Iris pigment epithelial cell (primary cell): ENCODE measurements at places on chromosomes 6 and 20.
A peak's percentile ranks its signal among the peaks of the same experiment; 100 is the strongest.

DNA sequence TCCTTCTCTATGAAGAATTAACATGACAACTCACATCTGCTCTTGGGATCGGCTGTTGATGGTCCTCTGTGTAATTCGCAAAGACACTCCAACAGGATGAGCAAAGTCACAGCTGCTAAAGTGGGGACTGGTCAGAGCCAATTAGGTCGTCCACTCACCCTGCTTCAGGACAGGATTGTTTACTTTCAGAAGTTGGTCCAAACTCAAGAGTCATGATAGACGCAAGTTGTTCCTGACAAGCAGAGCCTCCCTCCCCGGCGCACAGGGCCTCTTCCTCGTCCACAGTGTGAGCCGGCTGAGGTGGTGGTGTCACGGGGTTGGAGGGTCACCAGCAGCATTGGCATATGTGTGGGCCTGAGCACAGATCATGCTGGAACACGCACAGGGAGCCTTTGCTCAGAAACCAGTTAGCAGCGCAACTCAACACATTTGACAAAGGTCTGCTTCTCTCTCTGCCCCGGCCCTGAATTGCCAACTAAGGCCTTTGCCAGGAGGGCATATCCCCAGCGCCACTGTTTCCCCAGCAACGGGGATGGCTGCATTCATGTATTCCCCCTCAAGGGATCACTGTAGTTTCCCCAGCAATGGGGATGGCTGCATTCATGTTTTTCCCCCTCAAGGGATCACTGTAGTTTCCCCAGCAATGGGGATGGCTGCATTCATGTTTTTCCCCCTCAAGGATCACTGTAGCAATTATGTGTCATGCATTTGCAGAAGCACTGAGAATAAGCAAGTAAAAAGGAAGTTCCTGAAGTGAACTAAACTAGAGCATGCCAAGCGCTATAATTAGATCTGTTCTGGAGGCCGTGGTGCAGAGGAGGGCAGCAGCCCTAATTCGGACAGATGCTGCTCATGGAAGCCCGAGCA is 111.7 kb downstream of the THBS2 start:
- DNase-seq = no peak

DNA sequence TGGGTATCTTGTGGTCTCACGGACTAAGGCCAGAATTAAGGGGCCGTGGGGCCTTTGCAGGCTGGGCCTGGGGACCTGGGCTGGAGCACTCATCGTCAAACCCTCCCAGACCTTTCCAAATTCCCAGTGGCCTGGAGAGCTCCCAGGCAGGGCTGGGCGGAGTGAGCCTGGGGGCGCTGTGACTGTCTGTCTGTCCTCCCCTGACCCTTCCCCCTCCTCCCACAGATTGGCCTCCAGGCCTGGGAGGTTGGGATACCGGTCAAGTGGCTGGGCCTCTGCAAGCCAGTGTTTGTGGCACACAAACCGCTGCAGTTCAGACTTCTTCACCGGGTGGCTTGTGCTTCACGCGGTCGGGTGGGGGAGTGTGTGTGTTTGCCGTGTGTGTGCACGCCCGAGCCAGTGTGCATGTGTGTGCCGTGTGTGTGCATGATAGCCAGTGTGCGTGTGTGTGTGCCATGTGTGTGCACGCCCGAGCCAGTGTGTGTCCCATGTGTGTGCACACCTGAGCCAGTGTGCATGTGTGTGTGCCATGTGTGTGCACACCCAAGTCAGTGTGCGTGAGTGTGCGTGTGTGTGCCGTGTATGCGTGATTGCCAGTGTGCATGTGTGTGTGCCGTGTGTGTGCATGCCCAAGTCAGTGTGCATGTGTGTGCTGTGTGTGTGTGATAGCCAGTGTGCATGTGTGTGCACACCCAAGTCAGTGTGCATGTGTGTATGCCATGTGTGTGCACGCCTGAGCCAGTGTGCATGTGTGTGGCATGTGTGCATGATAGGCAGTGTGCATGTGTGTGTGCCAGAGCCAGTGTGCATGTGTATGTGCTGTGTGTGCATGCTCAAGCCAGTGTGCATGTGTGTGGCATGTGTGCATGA is 6.3 kb downstream of the RBBP8NL start:
- DNase-seq = no peak

DNA sequence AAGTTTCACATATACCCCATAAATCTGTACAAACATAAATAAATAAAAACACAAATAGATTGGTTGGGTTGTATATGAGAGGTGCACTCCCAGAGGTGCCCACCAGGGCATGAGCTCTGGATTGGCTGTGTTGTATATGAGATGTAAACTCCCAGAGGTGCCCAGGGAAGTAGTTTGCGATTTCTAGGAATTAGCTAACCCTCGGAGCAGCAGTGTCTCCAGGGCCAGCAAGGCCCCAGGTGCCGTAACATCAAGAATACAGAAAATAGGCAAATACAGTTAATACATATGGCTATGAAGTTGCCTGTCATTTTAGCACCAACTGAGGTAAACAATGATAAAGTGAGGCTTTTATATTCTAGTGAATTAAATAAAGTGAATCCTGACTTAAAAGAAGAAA is 5.4 kb upstream of the GINM1 start:
- peak; percentile 15 for DNase-seq

- DNase-seq = no peak
These were observed 66.2 kb downstream of the SOBP start for GRCh38 chr6:107556082-107556481.

DNA sequence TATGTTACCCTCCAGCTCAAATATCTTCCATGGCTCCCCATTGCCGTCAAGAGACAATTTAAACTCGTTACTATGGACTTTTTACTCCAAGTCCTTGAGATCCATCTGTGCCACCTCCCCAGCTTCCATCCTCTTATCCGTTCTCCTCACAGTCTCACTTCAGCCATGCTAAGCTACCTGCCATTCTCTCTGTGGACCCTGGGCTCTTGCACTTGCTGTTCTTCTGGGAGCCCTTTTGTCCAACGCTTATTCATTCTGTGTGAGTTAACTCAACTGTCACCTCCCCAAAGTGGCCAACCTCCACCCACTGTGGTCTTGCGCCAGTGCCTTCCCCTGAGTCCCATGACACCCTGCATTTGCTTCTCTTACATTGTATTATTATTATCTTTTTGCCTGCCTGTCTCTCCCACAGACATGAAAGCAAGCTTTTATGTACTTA is 132.4 kb downstream of the BCAS1 start:
- DNase-seq = no peak

DNA sequence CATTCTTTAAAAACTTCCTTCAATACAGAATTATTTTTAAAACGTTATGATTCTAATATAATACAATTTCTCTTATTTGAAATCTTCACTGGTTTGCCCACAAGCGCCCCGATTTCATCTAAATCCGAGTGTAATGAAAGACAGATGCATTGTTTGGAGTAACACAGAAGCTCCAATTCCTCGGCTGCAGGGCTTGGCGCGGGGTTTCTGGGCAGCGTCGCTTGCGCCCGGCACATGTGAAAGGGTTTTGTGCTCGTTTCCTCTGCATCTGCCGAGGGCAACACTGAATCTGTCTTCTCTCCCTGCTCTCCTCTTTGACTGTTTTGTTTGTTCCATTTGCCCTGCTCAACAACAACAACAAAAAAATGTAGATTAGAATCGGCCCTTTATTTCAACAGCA is 248.6 kb upstream of the QKI start:
- no peak for DNase-seq

DNA sequence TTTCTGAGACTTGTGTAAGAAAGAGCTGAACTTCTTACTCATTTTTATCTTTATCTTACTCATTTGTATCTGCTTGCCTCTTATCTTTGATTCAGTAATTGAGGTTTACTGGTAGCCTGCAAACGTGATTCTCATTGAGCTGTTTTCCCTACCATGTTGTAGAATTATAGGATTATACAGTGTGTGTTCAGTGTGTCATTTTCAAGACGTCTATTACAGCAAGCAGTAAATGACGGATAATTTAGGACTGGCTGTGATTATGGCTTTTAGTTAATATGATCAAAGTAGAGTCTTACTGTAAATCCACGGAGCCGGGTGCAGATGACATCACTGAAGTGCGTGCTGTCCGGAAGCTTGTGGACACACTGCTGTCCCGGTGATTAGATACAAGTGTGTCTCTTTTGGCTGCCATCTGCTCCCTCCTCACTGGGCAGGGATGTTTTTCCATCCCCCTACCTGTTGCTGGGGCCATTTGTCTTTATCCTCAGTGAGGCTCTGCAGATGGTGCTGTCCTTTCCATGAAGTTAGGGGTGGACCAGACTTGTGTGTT is 6.0 kb downstream of the NELFCD start:
- no peak for DNase-seq

DNA sequence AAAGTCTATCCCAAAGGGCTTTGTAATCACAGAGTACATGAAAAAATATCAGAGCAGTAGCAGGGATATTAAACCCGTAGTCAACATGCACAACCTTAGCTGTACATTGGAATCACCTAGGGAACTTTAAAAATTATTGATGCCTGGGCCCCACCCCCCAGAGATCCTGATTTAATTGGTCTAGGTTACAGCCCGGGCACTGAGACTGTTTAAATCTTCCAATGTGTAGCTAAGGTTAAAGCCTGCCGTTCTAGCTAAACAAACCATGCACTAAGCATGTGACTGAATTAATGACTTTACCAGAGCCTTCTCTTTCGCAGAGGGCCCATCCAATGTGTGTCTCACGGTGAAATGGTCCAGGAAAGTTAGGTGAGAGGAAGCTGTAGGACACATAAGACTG is 14.1 kb upstream of the JAG1 start:
- no peak for DNase-seq

DNA sequence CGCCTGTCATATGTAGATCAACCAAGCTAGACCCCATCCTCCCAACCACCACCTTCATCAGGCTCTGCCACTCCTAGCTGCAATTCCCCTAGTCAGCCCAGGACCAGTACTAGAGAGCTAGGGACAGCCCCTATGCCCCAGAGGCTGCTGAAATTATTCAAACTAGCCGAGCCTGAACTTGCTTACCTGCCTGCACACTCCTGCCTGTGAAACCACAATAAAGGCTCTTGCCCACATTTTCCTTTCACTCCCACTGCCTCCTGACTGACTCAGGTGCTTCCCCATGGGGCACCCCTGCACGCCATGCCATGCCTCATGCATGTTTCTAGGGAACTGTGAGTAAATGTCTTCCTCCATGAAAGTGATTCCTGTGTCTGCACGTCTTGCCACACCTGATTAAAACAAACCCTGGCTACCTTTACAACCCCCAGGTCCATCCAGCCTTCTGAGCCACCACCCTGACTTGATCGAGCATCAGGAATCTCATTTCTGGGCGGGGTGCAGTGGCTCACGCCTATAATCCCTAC is 66.5 kb upstream of the IER3 start:
- DNase-seq = no peak

- peak; percentile 24 for DNase-seq
These were observed 7.8 kb downstream of the RWDD1 start for GRCh38 chr6:116579143-116579542.

DNA sequence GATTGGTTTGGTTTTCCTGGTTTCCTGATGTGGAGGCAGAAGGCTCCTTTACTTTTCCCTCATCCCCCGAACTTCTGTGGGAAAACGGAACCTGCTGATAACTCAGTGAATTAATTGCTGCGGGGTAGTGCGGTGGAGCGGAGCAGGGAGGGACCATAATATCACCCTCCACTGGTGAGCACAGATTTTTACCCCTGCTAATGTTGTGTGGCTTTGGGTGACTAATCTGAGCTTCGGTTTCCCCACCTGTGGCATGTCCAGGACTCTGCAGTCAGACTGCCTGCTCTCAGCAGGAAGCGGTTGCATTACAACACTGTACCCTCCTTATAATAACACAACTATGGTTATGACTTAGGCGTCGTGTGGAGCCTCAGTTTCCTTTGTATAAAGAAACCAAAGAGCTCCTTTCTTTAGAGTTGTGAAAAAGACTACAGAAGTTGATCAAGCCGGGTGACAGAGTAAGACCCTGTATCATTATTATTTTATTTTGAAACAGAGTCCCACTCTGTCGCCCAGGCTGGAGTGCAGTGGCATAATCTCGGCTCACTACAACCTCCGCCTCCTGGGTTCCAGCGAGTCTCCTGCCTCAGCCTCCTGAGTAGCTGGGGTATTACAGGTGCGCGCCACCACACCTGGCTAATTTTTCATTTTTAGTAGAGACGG is 2.2 kb upstream of the ID1 start:
- peak; percentile 89 for DNase-seq

- no peak for DNase-seq
These were observed 55.9 kb upstream of the SOX4 start for GRCh38 chr6:21537637-21538036.

DNA sequence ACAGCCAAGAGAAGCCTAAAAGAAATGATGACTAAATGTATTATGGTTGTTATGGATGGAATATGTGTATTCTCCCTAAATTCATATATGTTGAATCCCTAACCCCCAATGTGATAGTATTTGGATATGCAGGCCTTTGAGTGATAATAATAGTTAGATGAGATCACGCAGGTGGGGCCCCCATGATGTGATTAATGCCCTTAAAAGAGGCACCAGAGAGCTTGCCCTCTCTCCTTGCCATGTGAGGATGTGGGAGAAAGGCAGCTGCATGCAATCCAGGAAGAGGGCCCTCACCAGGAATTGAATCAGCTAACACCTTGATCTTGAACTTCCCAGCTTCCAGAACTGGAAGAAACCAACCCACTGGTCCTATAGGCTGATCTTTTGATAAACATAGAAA is 190.6 kb upstream of the TCF21 start:
- DNase-seq = no peak

DNA sequence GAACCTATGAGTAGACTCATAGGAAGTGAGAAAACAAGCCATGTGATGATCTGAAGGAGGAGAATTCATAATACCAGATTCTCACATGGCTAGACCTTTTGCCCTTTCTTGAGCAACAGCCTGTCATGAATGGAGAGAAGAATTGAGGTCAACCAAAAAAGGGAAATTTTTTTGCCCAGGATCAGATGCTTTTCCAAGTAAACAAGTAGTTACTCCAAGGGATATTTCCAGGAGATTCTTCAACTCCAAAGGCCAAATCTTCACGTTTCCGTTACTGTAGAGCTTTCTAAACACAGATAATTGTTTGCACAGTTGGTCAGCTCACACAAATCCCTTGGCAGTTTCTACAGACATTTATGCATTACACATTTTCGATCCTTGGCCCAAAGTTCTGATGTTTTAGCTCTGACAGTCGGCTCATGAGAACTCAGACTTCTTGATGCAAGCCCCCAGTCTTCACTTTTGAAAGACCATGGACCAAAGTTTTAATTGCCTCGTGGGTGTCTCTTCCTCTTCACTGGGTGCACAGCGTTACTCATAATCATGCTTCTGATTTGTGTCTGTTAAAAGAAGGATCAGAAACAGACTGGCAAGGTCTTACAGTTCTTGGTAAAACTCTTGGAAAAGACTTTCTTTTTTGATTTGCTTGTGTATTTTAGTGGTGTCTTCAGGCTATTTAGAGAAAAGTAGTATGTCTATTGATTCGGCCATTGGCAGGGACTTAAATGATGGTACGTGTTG is 115.0 kb downstream of the TSHZ2 start:
- DNase-seq = no peak

GRCh38 chr6:148565321-148565926 is 181.4 kb upstream of the UST start:
- no peak for DNase-seq

DNA sequence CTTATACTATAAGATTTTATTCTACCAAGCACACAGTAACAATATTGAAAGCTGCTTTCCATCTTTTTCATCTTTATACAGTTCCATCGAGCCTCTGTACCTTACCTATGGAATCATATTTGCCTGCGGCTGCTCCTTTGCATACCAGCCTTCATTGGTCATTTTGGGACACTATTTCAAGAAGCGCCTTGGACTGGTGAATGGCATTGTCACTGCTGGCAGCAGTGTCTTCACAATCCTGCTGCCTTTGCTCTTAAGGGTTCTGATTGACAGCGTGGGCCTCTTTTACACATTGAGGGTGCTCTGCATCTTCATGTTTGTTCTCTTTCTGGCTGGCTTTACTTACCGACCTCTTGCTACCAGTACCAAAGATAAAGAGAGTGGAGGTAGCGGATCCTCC is 89.8 kb downstream of the SLC16A10 start:
- no peak for DNase-seq

- no peak for DNase-seq
These were observed 37.4 kb upstream of the ARMH2 start for GRCh38 chr6:24836109-24836508.
